ENCODE measurements at places on chromosomes 11 and 22.

DNA sequence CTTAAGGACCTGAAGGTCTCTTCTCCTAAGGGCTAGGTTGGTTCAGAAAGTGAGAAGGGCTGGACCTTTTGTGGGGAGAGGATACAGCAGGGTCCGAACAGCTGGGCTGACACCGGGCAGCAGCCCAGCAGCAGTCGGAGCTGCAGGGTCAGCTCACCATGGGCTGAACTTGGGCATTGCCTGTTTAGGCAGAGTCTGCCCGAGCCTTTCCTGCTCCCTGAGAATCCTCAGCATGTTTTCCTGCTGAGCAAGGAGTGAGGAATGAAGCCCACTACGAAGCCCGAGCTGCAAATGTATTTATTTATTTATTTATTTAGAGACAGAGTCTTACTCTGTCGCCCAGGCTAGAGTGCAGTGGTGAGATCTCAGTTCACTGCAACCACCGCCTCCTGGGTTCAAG, 83.9 kb downstream of the PTPRJ start:
- DNase-seq, result no peak

- DNase-seq, result no peak
Measured at GRCh38 chr11:36577859-36578258, 10.1 kb downstream of the RAG1 start.

DNA sequence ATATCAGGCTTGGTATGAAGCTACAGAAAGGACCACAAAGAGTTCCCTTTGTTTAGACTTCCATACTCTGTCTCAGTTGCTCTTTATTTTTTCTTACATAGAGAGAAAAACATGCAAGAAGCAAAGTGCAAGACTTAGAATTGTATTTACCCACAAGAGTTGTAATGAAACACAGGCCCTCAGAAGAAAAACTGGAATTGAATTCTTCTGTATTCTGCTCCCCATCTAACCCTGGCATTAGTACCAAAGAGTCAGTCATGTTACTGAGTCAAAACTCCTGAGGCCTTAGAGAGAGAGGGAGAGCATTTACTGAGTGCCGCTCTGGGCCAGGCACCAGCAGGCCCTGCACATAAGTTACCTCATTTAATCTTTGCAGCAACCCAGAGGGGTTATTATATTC, 43.9 kb upstream of the DLAT start:
- DNase-seq, result no peak

- DNase-seq, result no peak
Measured at GRCh38 chr22:45638834-45639746, 32.5 kb upstream of the ATXN10 start.

DNA sequence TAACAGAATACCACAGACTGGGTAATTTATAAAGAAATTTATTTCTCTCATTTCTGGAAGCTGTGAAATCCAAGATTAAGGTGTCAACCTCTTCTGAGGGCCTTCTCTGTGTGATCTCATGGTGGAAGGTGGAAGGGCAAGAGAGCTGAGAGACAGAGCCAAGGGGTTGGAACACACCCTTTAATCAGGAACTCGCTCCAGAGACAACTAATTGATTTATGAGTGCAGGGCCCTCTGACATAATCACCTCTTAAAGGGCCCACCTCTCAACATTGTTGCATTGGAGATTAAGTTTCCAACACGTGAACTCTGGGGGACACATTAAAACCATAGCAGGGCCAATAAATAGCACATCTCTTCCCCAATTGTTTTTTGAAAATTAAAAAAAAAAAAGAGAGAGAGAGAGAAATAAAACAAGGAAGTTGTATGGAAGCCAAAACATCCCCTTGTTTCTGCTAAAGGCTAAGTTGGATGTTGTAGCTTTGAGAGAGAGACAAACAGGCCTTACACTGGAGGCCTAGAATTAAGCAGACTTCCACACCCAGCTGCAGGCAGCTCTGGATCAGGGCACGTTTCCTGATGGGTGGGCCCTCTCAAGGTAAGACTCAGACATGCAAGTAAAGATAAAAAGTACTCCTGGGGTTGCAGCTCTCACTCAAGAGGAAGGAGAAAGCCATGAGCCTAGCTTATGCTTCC, 64.1 kb upstream of the BIRC3 start:
- no peak for DNase-seq

DNA sequence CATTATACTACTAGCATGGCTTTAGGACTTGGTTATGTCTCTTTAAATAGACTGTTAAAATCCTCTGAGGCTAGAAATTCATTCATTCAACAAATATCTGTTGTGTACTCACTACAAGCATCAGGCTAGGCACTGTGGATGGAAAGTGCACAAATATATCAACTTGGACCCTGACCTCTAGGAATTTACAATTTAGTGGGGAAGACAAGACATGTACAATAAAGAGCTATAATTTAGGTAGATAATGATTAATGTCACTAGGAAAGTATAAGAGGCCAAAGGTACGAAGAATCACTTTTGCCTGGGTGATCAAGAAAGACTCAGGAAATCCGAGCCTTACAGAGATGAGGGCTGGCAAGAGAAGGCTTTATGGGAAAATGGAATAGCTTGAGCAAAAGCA, 25.6 kb upstream of the BMAL1 start:
- no peak for DNase-seq

DNA sequence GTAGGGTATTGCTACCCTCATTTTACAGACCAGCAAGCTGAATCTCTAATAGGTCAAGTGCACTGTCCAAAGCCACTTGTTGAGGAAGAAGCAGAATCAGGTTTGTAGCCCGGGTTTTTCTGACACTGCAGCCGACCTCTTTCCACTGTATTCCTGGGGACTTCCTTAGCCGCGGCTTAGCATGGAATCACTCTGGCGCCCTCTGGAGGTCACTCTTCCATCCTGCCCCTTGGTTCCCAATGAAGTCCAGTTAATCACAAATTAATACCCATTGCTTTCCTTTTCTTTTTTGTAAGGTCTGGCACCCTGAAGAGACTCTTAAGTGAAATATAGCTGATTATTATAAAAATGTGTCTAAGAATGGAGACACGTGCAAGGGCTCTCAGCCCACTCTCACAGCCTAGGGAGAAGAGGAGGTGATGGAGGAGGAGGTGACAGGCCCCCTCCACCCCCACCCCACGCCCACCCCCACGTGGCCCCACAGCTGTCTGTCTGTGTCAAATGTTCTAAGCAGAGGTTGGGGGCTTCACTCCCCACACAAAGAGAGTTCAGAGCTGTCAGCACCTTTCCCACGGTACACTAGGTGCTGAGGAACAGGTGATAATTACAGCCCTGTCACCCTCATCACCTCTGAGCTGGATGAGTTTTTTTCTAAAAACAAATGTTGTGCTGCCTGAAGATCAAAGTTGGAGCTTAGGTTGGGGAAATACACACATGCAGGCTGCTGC, 57.7 kb upstream of the DRD2 start:
- peak; percentile 69 for DNase-seq

DNA sequence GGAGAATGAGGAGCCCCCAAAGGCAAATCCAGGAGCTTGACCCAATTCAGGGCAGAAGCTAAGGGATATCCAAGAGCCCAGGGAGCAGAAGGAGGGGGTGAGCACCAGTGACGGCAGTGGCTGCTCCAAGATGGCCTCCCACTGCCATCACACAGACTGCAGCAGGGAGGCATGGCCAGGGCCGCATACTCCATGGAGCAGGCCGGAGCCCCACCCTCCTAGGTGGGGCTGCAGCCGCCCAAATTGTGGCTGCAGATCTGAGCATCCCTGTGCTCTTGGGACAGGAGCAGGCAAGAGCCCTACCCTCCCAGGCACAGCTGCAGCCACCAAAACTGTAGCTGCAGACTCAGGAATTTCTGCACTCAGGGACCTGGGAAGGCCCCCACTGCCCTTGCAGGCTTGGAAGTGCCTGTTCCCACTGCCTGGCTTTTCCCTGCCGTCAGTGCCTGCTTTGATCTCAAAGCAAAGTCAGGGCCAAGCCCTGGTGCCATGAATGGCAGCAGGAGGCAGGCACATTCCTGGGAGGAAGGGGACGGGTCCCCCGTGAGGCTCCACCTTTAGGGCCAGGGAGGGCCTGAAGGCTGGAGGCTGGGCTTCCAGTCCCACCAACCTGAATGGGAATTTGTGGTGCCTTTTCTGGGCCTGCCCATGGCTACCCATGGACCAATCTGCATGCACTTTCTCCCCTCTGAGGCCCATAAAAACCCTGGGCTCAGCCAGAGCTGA, 10.3 kb upstream of the WNT7B start:
- DNase-seq, result no peak

- DNase-seq, result no peak
Measured at GRCh38 chr11:77876045-77876444, 55.1 kb downstream of the AAMDC start.

DNA sequence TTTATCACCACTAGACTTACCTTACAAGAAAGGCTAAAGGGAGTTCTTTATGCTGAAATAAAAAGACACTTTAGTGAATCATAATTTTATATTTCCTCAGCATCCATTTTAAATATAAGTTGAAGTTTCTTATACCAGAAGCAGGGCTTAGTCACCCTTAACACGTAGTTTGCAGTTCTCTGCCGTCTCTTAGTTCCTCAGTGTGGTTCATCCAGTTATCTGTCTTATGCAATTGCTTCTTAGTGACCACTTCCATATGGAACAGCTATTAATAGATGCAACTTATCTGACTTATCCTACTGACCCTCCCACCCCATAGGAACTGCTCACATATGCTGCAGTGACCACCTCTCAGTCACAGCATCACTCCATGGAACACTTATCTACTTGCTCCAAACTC, 11.7 kb upstream of the SLC36A4 start:
- no peak for DNase-seq

- DNase-seq, result no peak
Measured at GRCh38 chr11:118621784-118622375, 14.5 kb downstream of the PHLDB1 start.

DNA sequence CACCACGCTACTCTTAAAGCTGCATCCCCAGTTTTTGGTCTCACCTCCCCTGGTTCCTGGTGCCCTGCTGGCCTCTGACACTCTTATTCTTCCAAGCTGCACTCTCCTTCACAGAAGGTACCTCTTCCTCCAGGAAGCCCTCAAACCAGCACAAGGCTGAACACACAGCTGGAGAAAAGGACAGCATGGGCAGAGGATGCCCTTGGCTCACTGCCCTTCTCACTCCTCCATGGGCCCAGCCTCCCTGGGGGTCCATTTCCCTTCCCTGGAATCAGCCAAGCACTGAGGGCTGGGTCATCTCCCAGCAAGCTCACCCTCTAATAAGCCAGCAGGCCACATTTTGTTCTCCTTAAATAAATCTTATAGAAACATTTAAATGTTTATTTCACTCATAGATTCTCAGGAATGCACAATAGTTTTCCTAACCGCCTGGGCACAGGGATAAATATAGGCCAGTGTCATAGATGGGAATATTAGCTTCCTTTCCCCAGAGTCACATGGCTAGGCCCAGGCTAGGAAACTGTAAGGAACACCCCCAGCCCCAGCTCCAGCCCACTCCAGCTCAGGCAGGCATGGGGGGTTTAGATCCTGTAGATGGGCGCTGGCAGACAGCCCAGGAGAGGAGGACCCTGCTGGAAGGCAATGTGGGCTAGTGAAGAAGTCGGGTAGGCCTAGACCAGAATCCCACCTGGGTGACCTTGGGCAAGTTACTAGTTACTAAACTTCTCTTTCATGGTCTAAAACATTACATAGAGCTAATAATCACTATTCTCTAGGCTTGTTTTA, 51.5 kb downstream of the IRAG1 start:
- no peak for DNase-seq

DNA sequence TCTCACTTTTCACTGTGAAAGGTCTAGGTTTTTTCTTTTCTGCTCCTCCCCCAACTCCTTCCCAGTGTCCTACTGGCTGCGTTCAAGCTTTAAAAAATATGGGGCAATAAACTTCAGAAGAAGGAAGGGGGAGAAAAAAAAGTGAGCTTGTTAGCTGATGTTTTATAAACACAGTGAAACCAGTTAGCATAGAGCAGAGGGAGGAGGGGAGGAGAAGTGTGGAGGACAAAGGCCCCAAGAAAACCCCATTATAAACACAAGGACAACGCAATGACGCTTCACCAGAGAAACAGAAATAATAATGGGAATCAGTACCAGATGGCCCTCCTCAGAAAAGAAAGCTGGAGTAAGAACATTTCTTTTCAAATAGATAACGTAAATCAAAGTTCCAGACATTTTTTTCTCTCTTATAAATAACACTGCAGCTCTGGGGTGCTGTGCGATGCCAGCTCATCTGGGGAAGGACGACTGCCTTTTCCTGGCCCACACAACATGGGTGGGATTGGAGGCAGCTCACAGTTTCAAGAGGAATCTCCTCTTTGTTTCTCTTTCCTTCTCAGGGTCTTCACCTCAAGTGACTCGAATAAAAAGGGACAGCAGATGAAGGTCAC, 235.4 kb upstream of the NARS2 start:
- no peak for DNase-seq

GRCh38 chr11:34277171-34277570, 80.6 kb downstream of the ABTB2 start:
- DNase-seq, result no peak

- no peak for DNase-seq
Measured at GRCh38 chr22:44272401-44272771, 40.4 kb downstream of the SHISAL1 start.

GRCh38 chr11:123238297-123238696, 43.2 kb upstream of the CLMP start:
- DNase-seq, result no peak

GRCh38 chr22:44701824-44702478, at the start of gene PRR5:
PRR5 (plus strand) TSS chr22:44702204; CDS start chr22:44702475, 271 bp downstream.
- DNase-seq, result peak; percentile 88

- DNase-seq, result no peak
Measured at GRCh38 chr11:64974124-64974523, 2.2 kb upstream of the MAJIN start.

- peak; percentile 38 for DNase-seq
Measured at GRCh38 chr11:45045683-45046471, 95.2 kb upstream of the TP53I11 start.

DNA sequence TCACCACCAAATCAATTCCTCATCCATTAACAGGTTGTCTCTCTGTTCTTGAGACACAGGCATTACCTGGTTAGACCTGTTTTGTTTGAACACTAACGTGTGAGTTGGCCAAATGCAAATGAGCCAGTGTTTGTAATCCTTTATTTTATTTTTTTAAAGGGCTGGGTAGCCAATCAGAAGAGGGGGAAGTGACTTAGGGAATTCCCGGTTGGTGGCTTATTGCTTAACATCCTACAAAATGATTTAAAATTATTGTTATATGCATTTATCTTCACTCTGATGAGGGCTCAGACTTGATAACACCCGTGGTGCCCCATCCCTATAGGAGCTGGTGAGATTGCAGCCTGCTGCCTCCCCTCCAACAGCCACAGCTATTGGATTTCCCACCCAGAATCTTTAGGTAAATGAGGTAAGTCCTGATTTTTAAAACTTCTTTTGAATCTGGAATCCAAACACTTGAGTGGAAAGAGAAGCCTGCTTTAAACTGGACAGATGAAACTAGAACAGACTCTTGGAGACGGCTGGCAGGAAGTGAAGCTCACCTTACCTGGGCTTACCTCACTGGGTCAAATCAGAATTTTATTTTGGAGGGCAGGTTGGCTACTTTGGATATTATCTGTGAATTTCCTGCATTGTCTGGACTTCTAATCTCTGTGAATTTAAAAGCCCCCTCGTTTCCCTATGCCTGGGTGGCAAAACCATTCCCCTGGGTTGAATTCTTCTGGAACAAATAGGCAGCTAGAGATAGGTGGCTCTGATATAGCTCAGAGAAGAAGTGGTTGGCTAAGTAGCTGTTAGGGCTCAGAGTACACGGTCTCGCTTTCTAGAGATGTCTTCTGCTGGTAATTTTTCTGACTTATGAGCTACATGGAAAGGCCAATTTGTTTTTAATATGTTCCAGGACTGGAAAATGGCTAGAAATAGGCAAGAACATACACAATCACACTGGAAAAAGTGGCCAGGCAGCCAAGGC, at the start of gene EHF:
EHF (plus strand) TSS at position 274 of the 973 bp plus-strand sequence. CDS start 21,538 bp downstream, outside the sequence.
- no peak for DNase-seq
